ENCODE measurements at places on chromosomes 7 and 10.
A peak's percentile ranks its signal among the peaks of the same experiment; 100 is the strongest.

GRCh38 chr7:133199831-133200230 lies 53.0 kb upstream of the EXOC4 start:
- no peak for DNase-seq

- DNase-seq, result no peak
These were observed 146.6 kb downstream of the RAPGEF5 start for GRCh38 chr7:22210355-22210754.

DNA sequence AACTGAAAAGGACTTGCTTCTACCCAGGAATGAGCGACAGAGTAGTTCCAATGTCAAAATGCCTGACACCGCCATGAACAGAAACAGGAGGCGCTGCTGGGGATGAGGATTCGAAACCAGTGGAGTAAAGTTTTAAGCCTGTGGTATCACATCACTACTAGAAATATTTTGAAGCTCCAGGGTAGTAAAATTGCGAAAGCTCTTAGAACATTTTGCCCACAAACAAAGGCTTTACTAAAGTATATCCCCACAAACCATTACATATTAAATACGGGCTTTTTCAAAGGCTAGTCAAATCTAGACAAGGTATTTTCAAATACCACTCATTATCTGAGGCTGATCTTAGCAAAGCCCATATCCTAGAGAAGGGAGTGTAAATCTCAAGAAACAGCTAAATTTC lies 2.4 kb downstream of the PRDX3 start:
- DNase-seq, result no peak

DNA sequence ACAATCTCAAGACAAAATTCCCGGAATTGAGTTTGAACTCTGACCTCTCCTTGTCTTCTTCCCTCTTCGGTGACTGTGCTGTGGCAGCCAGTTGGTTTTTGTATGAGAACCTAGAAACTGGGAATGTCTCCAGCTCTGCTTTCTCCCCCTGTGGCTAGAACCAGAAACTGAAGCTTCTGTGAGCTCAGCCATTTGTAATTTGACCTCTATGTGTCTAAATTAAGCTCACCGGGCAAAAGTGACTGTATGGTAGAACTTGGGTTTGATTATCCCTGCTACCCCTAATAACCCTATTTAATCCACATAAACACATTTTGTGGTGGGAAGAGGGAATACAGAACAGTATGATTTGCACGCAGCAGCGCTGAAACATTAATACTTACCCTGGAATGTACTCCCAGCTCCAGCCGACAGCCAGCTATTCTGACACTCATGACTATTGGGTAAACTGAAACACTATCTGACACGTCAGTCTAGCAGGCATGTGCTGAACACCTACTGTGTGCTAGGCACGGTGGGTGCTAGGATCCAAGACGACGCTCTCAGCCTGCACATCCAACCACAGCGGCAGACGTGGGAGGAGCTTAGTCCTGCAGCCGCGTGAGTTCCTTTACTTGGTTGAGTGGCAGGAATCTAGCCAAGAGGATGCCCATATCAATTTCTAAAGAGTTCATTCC lies 324.8 kb downstream of the SFMBT2 start:
- no peak for DNase-seq

DNA sequence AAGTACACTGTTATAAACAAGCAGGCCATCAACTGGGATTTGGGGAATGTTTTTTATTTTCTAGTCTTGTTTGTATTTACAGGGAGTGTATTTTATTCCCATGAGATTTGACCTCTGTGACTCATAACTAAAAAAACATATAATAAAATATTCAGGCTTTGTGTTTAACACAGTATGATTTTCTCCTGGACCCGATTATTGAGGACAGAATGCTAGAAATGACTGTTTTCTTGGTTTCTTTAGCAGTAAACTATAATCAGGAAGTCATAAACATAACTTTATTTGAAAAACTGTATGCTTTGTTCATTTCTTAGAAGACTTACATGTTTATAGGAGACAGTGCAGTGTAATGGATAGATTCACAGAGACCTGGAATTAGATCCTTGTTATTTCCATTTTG lies 2.1 kb downstream of the NHLRC2 start:
- DNase-seq, result no peak

DNA sequence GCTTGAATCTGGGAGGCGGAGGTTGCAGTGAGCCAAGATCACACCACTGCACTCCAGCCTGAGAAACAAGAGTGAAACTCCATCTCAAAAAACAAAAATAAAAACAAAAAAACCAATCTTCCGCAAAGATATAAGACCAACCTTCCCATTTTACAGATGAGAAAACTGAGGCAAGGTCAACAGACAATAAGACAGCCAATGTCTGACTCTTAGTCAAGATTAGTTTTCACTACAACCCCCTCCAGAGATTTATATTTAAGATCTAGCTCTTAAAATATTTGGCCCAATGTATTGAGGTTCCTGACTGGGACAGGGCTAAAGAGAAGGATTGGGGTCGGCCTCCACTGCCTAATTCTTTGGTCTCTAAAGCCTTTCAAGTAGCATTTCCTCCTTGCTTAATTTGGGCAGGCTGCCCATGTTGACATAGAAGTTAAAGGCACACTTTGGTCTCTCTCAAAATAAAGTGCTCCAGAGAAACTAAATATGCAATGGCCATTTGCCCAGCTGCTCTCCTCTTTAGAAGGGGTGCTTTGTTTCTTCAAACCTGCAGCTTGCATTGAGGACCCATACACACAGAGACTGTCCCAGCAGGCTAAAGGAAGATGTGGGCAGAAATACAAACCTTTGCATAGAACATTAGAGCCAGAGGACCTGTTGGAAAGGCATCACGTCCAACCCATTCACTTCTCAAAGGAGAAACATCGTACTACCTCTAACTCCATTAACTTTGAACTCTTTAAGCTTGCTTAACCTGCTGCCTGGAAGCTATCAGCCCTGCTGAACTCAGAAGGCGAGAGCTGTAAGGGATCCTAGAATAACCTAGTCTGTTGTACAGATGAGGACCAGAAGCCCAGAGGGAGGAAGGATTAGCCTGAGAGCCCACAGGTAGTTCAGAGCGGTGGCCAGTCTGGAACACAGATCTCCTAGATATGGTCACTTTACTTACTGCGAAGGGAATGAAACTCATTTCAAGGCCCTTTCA lies 3.9 kb downstream of the TECTB start:
- DNase-seq, result no peak

DNA sequence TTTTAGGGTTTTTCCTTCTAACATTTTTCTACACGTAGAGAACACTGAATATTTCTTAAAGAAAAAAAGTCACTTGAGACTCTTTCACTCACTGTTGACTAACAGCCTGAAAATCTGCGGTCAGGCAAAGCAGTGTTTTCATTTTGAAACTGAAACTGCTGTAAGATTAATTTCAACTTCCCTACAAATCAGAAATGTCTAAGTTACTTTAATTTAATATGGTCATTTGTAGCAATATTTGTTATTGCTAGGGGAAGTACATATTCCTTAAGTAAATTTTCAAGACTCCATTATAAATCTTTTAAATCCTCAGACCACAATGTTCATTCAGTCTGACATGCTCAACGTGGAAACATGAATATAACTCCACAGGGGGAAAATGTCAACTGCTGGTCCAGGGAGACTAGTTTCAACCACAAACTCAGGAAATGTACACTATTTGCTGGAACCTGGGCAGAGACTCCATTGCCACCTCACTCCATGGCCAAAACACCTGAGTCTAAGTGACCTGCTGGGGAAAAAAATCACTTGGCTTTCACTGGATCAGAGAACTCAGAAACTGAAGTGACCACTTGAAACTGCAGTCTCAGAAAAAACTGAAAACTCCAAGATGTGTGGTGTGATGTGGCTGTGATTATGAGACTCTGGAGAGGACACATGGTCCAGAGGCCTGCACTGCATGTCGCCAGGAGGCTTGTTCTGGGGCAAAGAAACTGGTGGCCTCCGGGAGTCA lies 161.2 kb downstream of the TAX1BP1 start:
- DNase-seq, result peak; percentile 16

- no peak for DNase-seq
These were observed 116.8 kb upstream of the MYO3A start for GRCh38 chr10:25817200-25817599.

GRCh38 chr10:24467136-24467535 lies 256.6 kb downstream of the ARHGAP21 start:
- DNase-seq, result no peak

- DNase-seq, result no peak
These were observed 825 bp downstream of the MRPL32 start for GRCh38 chr7:42932811-42933591.

DNA sequence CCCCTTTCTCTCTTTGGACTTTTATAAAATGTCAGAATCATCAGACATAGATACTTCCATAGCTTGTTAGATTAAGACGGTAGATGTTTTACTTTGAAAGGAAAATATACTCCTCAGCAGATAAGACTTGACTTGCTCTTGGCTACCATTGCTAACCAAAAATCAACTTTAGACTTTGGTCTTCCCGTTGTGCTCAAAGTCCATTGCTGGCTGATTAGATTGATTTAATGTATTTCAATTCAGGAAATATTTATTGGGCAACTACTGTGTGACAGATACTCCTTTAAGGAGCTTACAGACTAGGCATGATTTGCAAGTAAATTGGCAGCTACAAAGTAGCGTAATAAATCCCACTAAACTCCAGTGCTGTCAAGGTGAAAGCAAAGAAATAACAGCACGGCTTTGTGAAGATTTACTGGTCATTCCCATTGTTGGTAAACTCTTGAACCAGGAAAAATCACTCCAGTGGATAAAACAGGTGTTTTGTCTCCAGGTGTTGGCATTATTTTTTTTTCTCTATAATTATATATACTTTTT lies 95.7 kb upstream of the ARMC3 start:
- DNase-seq, result no peak

DNA sequence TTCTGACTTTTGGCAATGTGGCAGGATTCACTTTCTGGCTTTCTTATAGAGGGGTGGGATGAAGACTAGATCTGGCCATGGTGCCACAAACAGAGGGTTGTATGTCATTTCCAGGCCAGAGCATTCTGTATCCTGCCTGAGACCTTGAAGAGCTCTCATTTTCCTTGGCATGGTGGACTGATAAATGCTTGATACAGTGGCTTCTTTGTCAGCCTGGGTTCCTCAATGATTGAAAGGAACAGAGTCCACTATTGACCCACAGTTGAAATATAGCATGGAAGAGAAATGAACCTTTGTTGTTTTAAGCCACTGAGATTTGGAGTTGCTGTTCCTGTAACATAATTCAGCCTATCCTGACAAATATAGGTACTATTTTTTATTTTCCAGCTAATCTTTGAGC lies 462.7 kb downstream of the SUGCT start:
- no peak for DNase-seq

DNA sequence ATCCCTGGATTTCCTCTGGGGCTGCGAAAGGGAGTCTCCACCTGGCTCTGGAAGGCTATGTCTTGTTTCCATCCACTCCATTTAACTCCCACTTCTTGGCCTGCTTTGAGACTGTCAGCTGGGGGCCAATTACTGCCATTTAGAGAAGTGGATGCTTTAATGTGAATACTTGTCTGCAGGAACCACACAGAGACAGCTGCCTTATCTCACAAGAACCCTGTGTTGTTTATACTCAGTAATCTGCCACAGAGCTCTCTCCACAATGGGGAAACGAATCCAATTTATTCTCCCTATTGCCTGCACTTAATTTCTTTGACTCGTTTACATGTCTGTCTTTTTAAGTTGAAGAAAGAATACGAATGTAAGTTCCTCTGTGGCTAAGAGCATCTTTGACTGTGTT lies 787.0 kb upstream of the C7orf33 start:
- no peak for DNase-seq

GRCh38 chr10:121627876-121628581 lies 29.8 kb upstream of the FGFR2 start:
- no peak for DNase-seq

DNA sequence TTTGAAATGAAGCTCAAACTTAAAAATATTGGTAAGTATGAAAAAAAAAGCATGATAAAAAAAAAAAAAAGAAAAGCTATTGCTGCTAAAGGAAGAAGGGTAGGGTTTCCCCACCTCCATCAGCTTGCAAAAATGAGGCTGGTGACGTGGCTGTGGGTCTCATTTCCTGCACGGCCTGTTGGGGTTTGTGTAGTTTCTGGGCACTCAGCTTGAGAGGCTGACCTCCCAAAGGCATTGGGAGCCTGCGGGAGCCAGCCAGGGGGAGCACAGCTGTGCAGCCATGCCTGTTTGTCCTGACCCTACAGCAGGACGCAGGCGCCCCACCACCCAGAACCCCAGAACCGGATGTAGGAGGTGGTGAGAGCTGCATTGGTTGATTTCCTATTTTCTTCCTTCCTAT lies 48.8 kb upstream of the CARD11 start:
- peak; percentile 50 for DNase-seq

DNA sequence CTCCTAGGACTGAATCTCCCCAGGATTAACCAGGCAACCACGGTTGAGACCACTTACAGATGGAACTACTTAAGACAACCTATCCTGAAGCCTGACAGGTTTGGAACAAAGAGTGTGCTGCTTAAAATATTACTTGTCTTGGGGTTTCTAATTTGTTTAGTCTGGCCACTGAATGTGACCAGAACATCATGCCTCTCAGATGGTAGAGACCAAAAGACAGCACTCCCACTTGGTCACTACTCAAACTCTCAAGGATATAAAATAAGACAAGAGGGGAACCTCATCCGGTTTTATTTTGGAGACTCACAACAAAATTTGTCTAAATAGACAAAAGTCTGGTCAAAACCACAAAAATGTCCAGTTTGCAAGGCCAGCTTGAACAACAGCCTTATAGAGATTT lies 15.3 kb downstream of the MRPL32 start:
- DNase-seq, result no peak

DNA sequence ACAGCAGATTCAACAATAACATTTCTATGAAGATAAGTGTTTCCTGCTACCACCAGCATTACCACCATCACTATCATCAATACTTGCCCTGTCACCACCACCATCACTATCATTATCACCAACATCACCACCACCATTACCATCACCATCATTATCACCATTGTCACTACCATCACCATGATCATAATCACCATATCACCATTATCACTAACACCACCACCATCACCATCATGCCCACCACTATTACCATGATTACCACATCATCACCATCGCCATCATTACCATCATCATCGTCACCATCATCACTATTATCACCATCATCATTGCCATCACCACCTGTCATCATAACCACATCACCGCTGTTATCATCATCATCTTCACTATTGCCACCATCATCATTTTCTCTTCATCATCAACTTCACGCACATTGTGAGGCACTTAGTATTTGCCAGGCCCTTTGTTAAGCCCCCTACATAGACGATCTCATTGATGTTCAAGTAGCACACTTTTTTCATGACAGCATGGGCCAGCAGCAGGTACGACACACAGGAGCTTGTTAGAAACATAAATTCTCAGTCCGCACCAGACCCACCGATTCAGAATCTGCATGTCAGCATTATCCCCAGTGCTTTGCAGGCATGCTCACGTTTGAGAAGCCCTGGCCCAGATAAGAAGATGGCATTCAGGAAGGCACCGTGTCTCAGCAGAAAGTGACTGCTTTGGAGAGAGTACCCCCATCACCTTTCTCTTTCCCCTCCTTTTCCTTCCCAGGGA lies 161.1 kb downstream of the ADAM12 start:
- DNase-seq, result no peak

DNA sequence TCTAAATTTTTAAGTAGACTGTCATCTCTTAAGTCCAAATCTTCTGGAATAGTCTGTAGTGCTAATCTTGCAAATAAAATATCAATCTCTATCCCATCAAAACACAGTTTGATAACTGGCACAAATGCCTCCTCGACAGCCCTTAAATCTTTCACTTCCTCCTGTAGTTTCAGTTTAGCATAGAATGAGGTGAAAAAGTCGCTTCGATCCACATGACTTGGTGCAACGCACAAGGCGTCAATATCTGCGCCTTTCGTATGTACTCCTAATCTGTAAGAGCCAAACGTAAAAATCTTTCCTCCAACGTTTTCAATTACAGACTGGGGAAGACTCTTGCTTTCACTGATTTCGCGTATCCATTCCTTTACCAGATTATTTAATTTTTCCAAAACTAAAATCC lies 603 bp downstream of the PAPOLB start:
- no peak for DNase-seq

Measured in GM12892 (cell line).